ENCODE measurements at places on chromosomes 12 and 14.

GRCh38 chr14:46480817-46481216, 170.8 kb downstream of the RPL10L start:
- no peak for DNase-seq

- DNase-seq, result peak; percentile 44
These were observed 8.0 kb downstream of the IL22 start for GRCh38 chr12:68245180-68246021.

- peak; percentile 67 for DNase-seq
These were observed 3.2 kb downstream of the KCNJ8 start for GRCh38 chr12:21771311-21771710.

GRCh38 chr14:33857650-33858049, 93.2 kb downstream of the EGLN3 start:
- DNase-seq, result no peak

DNA sequence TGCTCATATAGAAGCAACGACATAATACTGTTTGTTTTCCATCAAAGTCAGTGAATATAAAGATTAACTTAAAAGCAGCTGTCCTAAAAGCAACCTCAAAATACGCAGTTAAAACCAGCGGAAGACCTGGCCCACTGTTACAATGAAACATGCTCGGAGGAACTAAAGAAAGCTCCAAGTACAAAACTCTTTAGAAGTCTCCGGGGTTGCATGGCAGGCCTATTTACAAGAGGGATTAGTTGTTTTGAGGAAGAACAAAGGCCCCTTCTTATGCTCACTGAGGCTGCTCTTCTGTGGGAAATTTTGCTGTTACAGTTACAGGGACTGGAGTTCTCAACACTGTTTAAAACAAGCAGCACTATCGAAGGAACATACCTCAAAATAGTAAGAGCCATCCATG, 75.9 kb upstream of the C12orf71 start:
- DNase-seq, result no peak

- DNase-seq, result no peak
These were observed 22.7 kb downstream of the TRMT5 start for GRCh38 chr14:60958146-60958545.

DNA sequence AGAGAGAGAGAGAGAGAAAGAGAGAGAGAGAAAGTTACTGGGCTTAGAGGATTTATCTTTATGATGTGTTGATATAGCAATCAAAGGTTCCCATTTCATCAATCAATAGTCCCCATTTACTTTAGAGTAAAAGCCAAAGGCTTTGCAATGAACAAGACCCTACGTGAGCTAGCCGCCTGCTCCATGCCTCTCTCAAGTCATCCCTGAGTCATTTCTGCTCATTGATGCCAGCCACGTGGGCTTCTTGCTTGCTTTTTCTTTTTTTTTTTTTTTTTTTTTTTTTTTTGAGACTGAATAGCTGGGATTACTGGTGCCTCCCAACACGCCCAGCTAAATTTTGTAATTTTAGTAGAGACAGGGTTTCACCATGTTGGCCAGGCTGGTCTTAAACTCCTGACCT, 70.9 kb downstream of the GPR135 start:
- no peak for DNase-seq

- DNase-seq, result no peak
These were observed 1012.1 kb downstream of the BCL11B start for GRCh38 chr14:98259881-98260280.

GRCh38 chr14:75223664-75224154, 47.3 kb upstream of the TMED10 start:
- peak; percentile 21 for DNase-seq

GRCh38 chr12:25495331-25496097, 57.6 kb downstream of the LMNTD1 start:
- peak; percentile 84 for DNase-seq

GRCh38 chr14:77142005-77142800, 612 bp upstream of the ZDHHC22 start:
- no peak for DNase-seq

- no peak for DNase-seq
These were observed 101.6 kb downstream of the SOX5 start for GRCh38 chr12:23847857-23848256.

DNA sequence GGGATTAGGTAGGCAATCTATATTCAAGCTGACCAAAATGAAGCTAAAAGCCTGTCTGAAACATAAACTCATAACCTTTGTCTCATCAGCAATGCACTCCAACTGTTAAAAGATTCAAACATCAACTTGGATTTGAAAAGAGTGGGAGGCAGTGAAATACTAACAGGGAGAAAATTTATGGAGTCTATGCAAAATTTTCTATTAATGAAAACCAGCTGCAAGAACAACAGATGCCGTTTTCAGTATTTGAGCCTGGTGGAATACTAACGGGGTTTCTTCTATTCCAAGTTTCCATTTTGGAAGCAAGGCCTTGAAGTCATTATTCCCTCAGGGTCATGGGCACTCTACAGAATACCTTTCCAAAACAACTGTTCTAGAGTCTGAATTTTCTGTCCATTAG, 88.3 kb downstream of the LRP6 start:
- DNase-seq, result peak; percentile 26

DNA sequence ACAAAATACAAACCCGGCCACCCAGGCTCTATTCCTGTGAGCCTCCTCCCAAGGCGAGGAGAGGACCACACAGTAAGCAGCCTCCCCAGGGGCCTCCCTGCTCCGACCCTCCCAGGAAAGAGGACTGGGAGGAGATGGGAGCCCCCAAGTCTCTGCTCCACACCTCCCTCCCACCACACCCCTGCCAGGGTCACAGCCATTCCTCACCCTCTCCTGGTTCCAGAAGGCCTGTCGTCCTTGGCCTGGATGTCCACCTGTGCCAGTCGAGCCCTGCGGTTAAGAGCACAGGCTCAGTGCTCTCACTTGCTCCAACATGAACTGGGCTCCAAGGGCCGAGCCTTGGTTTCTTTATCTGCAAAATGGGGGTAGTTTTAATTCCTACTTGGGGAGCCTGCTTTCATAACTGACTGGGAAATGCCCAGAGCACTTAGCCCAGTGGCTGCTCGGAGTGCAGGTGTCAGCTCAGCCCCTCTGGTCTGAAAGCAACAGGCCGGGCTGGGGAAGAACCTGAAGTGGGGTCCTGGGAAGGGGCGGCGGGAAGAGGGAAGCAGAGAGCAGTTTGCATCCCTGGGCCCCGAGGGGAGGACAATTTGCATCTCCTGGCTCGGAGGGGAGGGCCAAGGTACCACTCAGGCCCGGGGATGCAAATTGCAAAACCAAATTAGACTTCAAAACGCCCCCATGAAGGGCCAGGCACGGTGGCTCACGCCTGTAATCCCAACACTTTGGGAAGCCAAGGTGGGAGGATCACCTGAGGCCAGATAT, 23.6 kb downstream of the TCHP start:
- no peak for DNase-seq

DNA sequence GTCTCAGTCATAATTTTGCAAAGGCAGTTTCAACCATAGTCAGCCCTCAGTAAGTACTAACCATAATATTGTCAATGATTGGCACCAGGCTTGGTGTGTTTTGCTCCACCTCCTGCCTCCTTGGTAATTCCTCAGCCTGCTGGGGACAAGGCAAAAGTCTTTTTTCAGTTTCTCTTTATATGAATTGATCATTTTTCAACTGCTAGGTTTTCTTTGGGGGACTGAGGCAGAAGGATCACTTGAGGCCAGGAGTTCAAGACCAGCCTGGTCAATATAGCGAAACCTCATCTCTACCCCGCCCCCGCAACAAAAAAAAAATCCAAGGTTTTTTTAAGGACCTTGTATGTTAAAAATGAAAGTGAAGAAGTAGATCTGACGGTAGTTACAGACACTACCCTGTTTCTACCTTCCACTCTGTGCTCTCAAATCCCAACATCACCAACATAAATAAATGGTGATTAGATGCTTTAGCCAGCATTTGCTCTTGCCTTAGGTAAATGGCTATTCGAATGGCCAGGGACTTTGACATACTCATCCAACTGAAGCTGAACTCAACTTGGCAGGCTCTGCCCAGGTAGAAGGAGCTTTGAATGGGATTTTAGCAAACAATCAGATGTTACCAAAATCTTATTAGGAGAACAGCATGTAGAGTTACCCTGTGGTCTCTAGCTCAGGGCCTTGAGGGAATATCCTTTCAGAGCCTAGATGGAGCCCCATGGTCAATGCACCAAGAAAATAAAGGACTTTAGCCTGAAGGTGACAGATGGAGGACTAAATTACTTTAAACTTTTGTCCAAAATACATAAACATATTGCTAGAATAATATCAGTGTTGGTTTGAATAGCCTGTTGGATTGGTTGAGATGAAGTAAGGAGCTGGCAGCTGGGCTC, 126.9 kb upstream of the AMIGO2 start:
- no peak for DNase-seq

DNA sequence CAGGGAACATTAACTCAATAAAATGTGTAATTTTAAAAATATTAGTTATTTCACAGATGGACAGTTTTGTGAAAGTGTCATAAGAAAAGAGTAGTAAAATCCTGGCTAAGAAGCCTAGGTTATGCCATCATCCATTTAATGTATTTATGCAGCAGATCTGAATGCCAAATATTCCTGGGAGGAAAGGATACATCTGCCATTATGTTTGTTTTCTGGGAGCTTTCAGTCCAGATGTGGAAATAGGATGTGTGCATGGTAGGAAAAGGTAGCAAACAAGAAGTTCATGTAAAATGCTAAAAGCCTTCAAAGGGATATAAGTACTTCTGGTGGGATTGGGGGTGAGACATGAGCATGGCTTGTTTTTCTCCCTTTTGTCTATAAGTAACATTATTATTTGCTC, 27.0 kb upstream of the CLEC14A start:
- no peak for DNase-seq

- no peak for DNase-seq
These were observed 26.7 kb upstream of the RAB21 start for GRCh38 chr12:71727958-71728357.

GRCh38 chr12:108103517-108103916, 25.6 kb upstream of the WSCD2 start:
- no peak for DNase-seq

- DNase-seq, result peak; percentile 49
These were observed 727 bp downstream of the LDHB start for GRCh38 chr12:21656905-21657325.
